ENCODE measurements at places on chromosomes 13 and 19. TPM values are rescaled to one million over a fixed set of nuclear protein-coding genes. Genes with fewer than 3 reads are reported as not detected.

GRCh38 chr13:65926750-65927171, 1303.4 kb downstream of the PCDH9 start:
- H3K4me1 ChIP-seq: no peaks in the 10 kb centered on the region
- no peak overlapping the region for H3K4me3 ChIP-seq
- peak; percentile 5 for DNase-seq
- H3K27me3 ChIP-seq: no peaks in the 10 kb centered on the region
- no peaks in the 10 kb centered on the region for H3K36me3 ChIP-seq

DNA sequence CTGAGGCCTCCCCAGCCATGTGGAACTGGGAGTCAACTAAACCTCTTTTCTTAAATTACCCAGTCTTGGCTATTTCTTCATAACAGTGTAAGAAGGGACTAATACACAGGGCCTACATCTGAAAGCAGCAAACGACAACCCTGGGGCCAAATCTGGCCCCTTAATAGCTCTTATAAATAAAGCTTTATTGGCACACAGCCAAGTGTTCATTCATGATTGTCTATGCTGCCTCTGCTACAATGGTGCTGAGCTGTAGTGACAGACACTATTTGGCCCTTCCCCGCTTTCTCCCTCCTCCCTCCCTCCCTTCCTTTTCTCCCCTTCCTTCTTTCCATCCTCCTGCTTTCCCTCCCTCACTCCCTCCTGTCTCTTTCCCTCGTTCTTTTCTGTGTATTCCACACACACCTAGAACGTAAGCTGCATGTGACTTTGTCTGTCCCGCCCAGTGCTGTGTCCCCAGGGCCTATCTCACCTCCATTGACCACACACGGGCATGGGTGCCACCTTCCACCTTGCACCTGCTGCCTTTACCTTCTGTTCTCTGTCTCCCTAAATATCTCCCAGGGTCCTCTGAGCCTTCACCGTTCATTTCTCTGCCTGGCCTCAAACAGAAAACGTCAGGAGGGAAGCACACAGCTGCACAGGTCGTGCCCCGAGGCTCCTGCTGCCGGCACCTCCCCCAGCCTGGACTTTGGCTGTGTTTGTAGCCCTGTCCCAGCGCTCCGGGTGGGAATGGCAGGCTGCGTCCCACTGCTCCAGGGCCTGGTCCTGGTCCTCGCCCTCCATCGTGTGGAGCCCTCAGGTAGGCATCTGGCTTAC, at the start of gene PROZ:
Gene PROZ (plus strand): TSS at position 720 of the 819 bp plus-strand sequence. CDS start 13 bp downstream, at position 733.
- no peak within 1 kb of the TSS for H3K4me3 ChIP-seq
- no peaks in the 10 kb centered on the region for H3K4me1 ChIP-seq
- H3K36me3 ChIP-seq: no peaks in the 10 kb centered on the region
- H3K27me3 ChIP-seq: no peaks in the 10 kb centered on the region
- H3K27ac ChIP-seq: no peak within 1 kb of the TSS

GRCh38 chr13:33109801-33110200, 93.6 kb downstream of the KL start:
- H3K4me1 ChIP-seq: peaks cover 25% of the 10 kb centered on the region
- no peak overlapping the region for H3K4me3 ChIP-seq
- DNase-seq: no peak
- H3K27ac ChIP-seq: no peak overlapping the region
- H3K27me3 ChIP-seq: no peaks in the 10 kb centered on the region

DNA sequence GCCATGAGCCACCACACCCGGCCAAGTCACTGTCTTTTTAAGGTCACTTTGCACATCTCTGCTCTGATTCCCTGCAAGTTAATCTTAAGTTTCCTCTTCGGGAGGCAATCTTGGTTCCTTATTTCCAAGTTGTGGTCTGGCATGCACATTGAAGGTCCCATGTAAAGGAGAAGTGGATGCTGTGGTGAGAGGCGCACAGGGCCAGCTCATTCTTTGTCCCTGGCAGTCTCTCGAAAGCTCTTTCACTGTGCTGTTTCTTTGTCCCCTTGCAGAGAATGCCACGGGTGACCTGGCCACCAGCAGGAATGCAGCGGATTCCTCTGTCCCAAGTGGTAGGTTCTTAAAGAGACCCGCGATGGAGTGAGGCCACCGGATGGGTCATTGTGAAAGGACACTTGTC, 16.4 kb upstream of the C19orf33 start:
- no peak overlapping the region for H3K4me3 ChIP-seq
- peaks cover 23% of the 10 kb centered on the region for H3K4me1 ChIP-seq
- no peaks in the 10 kb centered on the region for H3K27me3 ChIP-seq
- DNase-seq: no peak
- H3K36me3 ChIP-seq: no peaks in the 10 kb centered on the region

The KLK15 gene
- total RNA-seq: 4.0 TPM

DNA sequence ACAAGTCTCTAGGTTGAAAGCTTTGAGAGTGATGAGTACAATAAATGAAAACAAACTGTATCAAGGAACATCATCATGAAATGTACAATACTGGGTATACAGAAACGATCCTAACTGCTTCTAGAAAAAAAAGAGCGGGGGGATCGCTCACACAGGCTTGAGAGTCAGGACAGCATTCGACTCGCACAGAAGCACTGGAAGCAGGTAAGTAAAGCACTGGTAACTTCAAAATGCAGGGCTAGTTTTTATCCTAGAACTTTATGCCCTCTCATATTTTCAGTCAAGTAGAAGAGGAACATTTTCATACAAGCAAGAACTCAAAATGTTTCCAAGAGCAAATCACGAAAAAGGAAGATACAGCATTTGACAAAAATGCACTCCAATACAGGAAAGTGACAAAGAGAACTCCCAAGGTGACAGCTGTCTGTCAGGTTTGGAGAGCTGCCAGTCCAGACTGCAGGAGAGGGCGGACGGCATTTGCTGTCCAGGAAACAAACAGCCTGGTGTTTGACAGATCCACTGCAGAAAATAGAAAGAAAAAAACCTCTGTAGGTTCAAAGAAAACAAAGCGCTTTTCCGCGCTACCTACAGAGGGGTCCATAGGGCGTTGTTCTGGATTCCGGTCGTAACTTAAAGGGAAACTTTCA, 58.2 kb upstream of the XPO4 start:
- H3K27me3 ChIP-seq: no peaks in the 10 kb centered on the region
- DNase-seq: no peak
- H3K36me3 ChIP-seq: no peaks in the 10 kb centered on the region
- no peaks in the 10 kb centered on the region for H3K4me1 ChIP-seq
- H3K27ac ChIP-seq: no peak overlapping the region

The ZNF253 gene
- 10.6 TPM for total RNA-seq

The STRN4 gene
- 221 TPM for total RNA-seq

- H3K27ac ChIP-seq: no peak overlapping the region
- H3K4me1 ChIP-seq: no peaks in the 10 kb centered on the region
- no peaks in the 10 kb centered on the region for H3K27me3 ChIP-seq
- no peak for DNase-seq
These were observed 537.2 kb downstream of the LIG4 start for GRCh38 chr13:107678075-107678689.

The ZNF414 gene
- 59.5 TPM for total RNA-seq

GRCh38 chr13:99908140-99908803, 63.3 kb downstream of the ZIC5 start:
- no peaks in the 10 kb centered on the region for H3K4me1 ChIP-seq
- H3K27ac ChIP-seq: no peak overlapping the region
- DNase-seq: no peak
- no peak overlapping the region for H3K4me3 ChIP-seq
- no peaks in the 10 kb centered on the region for H3K36me3 ChIP-seq

The C19orf25 gene
- total RNA-seq: 93.0 TPM

DNA sequence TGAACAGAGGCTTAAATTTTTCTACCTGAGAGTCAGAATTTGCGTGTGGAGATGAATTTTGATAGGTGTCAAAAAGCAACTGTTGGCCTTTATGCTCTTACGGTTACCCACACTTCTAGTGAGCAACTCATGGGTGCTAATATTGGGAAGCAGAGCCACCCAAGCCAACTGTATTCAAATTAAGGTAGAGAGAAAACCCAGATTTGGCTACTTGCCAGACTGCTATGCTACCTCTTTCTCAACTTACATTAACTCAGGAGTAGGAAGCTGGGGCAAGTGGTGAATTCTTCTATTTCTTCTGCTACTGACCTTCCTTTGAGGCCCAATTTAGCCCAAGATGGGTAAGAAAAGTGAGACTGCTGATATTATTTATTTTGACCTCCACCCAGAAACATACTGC, 83.9 kb downstream of the OLFM4 start:
- DNase-seq: no peak
- H3K27me3 ChIP-seq: no peaks in the 10 kb centered on the region
- H3K27ac ChIP-seq: no peak overlapping the region
- no peaks in the 10 kb centered on the region for H3K4me1 ChIP-seq

- peaks cover 13% of the 10 kb centered on the region for H3K4me1 ChIP-seq
- H3K4me3 ChIP-seq: peak overlapping the region; percentile 61
- H3K27ac ChIP-seq: peak overlapping the region; percentile 72
- no peaks in the 10 kb centered on the region for H3K36me3 ChIP-seq
- no peak for DNase-seq
These were observed 1.9 kb downstream of the PPP1R12C start for GRCh38 chr19:55115446-55116065.

The ATP8B3 gene
- total RNA-seq: 4.7 TPM

DNA sequence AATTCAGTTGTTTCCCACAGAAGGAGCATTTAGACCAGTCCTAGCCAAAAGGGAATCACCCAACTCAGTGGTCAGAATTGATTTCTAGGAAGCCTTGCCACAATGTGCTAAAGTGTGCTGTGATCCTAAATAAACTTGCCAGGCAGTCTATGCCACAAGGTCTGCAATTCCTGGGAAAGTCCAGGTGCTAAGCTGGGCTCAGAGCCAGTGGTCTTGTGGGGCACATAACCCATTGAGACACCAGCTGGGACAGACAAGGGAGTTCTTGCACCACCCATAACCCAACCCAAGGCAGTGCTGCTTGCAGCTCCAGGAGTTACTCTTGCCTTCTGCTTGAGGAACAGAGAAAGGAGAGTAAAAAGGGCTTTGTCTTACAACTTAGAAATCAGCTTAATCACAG, 489.5 kb upstream of the SPRY2 start:
- H3K36me3 ChIP-seq: no peaks in the 10 kb centered on the region
- no peaks in the 10 kb centered on the region for H3K27me3 ChIP-seq
- H3K27ac ChIP-seq: no peak overlapping the region
- H3K4me1 ChIP-seq: no peaks in the 10 kb centered on the region
- DNase-seq: no peak
- no peak overlapping the region for H3K4me3 ChIP-seq

DNA sequence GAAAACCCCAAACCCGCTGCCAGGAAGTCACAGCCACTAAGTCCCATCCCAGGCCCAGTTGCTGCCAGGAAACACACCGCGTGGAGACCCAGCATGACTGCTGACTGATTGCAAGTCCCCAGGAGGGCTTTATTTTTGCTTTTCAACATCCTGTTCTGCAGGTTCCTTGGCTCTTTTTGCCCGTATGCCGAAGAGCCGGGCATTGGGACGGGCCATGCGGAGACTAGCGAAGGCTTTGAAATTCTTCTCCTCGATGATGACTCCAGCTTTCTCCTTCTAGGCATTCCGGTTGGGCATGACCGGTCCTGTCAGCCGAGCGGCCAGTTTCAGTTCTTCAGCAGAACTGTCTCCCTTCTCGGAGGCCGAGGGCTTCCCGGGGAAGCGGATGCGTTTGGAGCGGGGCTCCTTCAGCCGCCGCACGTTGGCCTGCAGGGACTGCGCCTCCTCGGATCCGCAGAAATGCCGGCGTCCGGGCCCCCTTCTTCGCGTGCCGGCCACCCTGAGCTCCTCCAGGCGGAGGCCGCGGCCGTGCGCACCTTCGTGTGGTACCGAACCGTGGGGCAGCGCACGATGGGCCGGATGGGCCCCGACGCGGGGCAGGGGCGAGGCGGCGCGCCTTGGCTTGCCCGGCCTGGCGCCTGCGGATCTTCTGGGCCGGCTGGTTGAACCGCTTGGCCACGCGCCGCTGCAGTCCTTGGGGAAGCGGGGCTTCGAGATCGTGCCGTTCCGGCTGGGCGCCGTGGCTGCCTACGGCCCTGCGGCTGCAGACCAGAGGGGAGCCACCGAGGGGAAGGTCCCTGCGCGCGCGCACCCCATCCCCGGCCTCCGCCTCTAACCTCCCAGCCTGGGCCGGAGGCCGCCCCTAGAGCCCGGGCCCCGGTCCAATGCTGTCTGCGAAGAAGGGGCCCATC, 15.2 kb downstream of the ZSCAN5C start:
- H3K27ac ChIP-seq: peak overlapping the region; percentile 20
- peak overlapping the region; percentile 19 for H3K4me3 ChIP-seq
- peak; percentile 24 for DNase-seq

The PLIN4 gene
- 13.9 TPM for total RNA-seq

DNA sequence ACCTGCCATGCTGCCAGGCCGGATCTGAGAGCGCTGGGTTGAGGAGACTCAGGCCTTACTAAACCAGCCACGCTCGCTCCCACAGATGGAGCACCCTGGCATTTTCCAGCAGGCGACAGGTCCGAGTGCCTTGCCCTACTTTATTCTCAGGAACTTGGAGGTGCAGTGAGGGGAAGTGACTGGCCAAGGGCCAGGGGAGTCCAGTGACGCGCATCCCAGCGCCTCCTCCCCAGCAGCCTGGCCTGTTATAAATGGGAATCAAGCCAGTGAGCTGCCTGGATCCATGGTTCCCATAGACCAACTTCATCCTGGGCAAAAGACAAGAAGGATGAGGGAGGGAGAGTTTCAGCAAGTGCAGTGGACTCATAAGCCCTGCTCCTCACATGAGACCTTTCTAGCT, 35.5 kb downstream of the TMED1 start:
- no peaks in the 10 kb centered on the region for H3K4me1 ChIP-seq
- no peak overlapping the region for H3K4me3 ChIP-seq
- peaks cover 20% of the 10 kb centered on the region for H3K36me3 ChIP-seq
- H3K27me3 ChIP-seq: no peaks in the 10 kb centered on the region
- no peak for DNase-seq

GRCh38 chr13:40680659-40681323, 14.3 kb upstream of the FOXO1 start:
- no peak for DNase-seq
- H3K4me3 ChIP-seq: no peak overlapping the region
- H3K27ac ChIP-seq: no peak overlapping the region
- H3K27me3 ChIP-seq: no peaks in the 10 kb centered on the region

The ERICH6B gene
- total RNA-seq: not detected

DNA sequence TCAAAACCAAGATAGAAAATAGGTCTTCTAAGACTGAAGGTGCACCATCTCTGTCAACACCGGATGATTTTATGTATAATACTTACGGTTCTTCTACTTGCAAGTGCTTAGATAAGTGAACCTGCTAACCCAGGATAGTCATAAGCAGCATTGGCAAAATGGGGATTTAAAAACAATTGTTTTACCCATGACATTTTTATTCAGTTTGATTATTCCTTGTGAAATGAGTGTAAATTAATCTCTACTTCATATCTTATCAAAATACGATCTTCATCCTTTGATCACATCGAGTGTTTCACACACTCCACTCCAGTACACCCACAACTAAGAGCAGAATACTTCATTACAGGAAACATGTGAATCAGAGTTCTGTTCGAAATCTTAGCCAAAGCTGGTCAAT, 23.0 kb upstream of the MTRF1 start:
- H3K4me1 ChIP-seq: no peaks in the 10 kb centered on the region
- no peaks in the 10 kb centered on the region for H3K27me3 ChIP-seq
- no peaks in the 10 kb centered on the region for H3K36me3 ChIP-seq
- H3K27ac ChIP-seq: no peak overlapping the region
- H3K4me3 ChIP-seq: no peak overlapping the region

The NOSIP gene
- total RNA-seq: 62.9 TPM

The KIR2DL3 gene
- not detected for total RNA-seq

Data from prostate gland (tissue), 2 donors.